Kidney (tissue), 22 donors: ENCODE measurements at places on chromosomes 4 and X. TPM values are rescaled to one million over a fixed set of nuclear protein-coding genes. Genes with fewer than 3 reads are reported as not detected.

DNA sequence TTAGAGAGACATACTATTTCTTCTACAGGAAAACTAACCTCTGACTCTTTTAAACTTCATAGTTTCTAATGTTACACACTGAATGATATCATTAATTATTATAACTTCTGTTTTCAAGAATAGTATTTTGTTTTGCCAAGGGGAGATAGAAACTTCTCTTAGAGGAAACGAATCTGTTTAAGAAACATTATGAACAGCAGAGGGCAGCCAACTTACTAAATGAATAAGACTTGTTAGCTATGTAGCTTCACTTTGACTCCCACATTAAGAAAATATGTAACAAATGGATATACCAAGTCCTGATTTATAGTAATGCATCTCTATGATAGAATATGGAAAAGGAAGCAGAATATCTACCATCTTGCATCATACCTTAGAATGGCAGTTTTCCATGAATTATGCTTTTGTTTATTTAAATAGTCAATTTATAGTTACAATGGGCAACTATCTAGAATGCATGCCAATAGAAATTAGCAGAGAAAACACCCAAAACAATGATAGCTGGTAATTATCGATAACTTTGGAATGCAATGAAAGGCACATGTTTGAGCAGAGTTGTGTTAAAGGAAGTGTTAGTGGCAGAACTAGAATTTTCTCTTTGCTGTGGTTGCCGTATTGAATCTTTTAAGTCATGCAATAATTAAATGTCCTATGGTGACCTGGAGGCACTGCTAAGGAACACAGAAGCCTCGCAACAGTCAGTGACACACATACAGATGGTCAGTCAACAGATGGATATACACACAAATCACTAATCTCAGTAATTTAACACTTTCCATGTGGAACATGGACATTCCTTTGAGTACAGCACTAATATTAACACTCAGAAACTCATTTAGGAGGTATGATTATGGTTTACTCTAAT lies 105.7 kb upstream of the PDLIM3 start:
- DNase-seq = no peak
- no peak overlapping the region for H3K4me3 ChIP-seq
- H3K27me3 ChIP-seq = no peaks in the 10 kb centered on the region
- H3K4me1 ChIP-seq = peaks cover 2% of the 10 kb centered on the region
- peaks cover 39% of the 10 kb centered on the region for H3K36me3 ChIP-seq
- no peak overlapping the region for H3K27ac ChIP-seq

- no peaks in the 10 kb centered on the region for H3K27me3 ChIP-seq
- DNase-seq = no peak
- no peak overlapping the region for H3K4me3 ChIP-seq
- no peaks in the 10 kb centered on the region for H3K4me1 ChIP-seq
- H3K27ac ChIP-seq = no peak overlapping the region
These were observed 114.1 kb downstream of the SLC10A7 start for GRCh38 chr4:146407669-146408084.

SSX1 gene
- total RNA-seq = not detected

DNA sequence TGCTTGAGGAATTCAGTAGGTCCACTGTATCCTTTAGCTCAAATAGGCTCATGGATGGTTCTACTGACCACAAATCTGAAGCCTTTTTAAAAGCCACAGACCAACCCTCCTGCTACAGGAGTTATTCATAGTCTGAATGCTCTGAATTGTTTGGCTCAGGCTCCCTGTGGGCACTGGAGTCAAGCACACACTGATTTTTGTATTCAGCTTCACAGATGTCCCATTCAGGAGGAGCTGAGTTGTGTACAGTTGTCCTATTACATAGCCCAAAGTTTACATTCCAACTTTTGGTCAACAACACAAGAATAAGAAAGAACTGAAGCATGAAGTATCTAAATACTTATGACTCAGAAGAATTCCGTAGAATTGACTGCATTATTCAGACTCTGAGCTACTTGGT lies 243.9 kb downstream of the UNC5C start:
- H3K27me3 ChIP-seq = no peaks in the 10 kb centered on the region
- no peaks in the 10 kb centered on the region for H3K36me3 ChIP-seq
- no peaks in the 10 kb centered on the region for H3K4me1 ChIP-seq
- no peak overlapping the region for H3K27ac ChIP-seq
- no peak for DNase-seq

GRCh38 chrX:83934220-83934619 lies 73.3 kb downstream of the CYLC1 start:
- no peak for DNase-seq
- no peaks in the 10 kb centered on the region for H3K27me3 ChIP-seq
- H3K36me3 ChIP-seq = no peaks in the 10 kb centered on the region
- no peak overlapping the region for H3K27ac ChIP-seq
- no peak overlapping the region for H3K4me3 ChIP-seq
- H3K4me1 ChIP-seq = no peaks in the 10 kb centered on the region

- H3K27ac ChIP-seq = no peak overlapping the region
- H3K27me3 ChIP-seq = no peaks in the 10 kb centered on the region
- H3K4me3 ChIP-seq = no peak overlapping the region
- no peaks in the 10 kb centered on the region for H3K4me1 ChIP-seq
- DNase-seq = peak; percentile 39
- H3K36me3 ChIP-seq = no peaks in the 10 kb centered on the region
These were observed 92.3 kb upstream of the SLC7A11 start for GRCh38 chr4:138334346-138335016.

GRCh38 chr4:98939892-98940298 lies 11.0 kb upstream of the EIF4E start:
- H3K4me1 ChIP-seq = no peaks in the 10 kb centered on the region
- H3K27ac ChIP-seq = no peak overlapping the region
- no peaks in the 10 kb centered on the region for H3K27me3 ChIP-seq
- H3K4me3 ChIP-seq = no peak overlapping the region

- H3K27ac ChIP-seq = no peak overlapping the region
- H3K36me3 ChIP-seq = no peaks in the 10 kb centered on the region
- DNase-seq = no peak
- no peaks in the 10 kb centered on the region for H3K27me3 ChIP-seq
- H3K4me1 ChIP-seq = no peaks in the 10 kb centered on the region
These were observed 254.6 kb downstream of the STIM2 start for GRCh38 chr4:27115221-27115620.

RNF150 gene
- total RNA-seq = 34.2 TPM

DNA sequence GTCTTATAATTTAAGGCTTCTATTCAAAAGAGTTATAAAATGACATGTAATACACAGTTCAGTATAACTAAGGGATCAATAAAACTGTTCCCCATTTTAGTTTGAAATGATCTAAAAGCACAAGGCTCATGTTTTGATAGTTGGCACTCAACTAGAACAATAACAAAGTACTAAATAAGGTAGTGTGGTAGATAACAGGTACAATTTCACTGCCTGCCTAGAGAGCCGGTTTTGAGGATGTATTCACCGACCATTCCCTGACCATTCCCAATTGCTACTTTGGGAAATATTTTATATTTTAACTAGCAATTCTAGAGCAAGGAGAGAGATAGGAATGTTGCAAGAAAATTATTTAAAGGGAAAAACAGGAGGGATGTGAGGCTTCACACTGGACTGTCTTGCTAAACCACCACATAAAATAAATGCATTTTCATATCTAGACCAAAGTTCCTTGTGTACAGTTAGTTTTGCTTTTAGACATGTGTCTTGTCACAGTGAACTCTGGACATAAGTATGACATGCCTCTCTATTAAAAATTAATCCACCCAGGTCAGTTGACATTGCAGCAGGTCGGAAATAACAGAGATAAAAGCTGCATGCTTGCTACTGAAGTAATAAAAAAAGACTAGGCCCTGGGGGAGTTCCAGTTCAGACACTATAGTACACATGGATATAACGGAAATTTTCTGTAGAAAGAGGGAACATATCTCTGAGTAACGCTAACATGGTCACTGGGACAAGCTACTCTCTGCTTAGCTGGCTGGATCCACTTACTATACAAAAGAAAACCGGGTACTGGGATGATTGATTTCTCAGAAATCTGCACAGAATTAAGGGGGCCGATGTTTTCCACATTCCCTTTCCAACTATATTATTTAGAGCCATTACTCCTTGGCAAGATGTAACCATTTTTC lies 56.3 kb upstream of the NAP1L5 start:
- H3K27ac ChIP-seq = peak overlapping the region; percentile 61
- H3K4me3 ChIP-seq = peak overlapping the region; percentile 35
- peaks cover 5% of the 10 kb centered on the region for H3K4me1 ChIP-seq
- no peaks in the 10 kb centered on the region for H3K27me3 ChIP-seq
- DNase-seq = no peak

APLN gene
- 0.31 TPM for total RNA-seq

NAP1L3 gene
- total RNA-seq = 3.8 TPM

GRCh38 chrX:153600921-153601320 lies 2.0 kb upstream of the CCNQ start:
- no peaks in the 10 kb centered on the region for H3K27me3 ChIP-seq
- no peak overlapping the region for H3K4me3 ChIP-seq
- no peak overlapping the region for H3K27ac ChIP-seq
- no peaks in the 10 kb centered on the region for H3K36me3 ChIP-seq
- no peak for DNase-seq

FABP2 gene
- not detected for total RNA-seq

C4orf51 gene
- not detected for total RNA-seq

GRCh38 chr4:123740236-123740635 lies 343.6 kb downstream of the SPRY1 start:
- no peaks in the 10 kb centered on the region for H3K27me3 ChIP-seq
- H3K4me3 ChIP-seq = no peak overlapping the region
- no peak for DNase-seq
- no peaks in the 10 kb centered on the region for H3K4me1 ChIP-seq
- no peak overlapping the region for H3K27ac ChIP-seq

SOD3 gene
- total RNA-seq = 193 TPM

DNA sequence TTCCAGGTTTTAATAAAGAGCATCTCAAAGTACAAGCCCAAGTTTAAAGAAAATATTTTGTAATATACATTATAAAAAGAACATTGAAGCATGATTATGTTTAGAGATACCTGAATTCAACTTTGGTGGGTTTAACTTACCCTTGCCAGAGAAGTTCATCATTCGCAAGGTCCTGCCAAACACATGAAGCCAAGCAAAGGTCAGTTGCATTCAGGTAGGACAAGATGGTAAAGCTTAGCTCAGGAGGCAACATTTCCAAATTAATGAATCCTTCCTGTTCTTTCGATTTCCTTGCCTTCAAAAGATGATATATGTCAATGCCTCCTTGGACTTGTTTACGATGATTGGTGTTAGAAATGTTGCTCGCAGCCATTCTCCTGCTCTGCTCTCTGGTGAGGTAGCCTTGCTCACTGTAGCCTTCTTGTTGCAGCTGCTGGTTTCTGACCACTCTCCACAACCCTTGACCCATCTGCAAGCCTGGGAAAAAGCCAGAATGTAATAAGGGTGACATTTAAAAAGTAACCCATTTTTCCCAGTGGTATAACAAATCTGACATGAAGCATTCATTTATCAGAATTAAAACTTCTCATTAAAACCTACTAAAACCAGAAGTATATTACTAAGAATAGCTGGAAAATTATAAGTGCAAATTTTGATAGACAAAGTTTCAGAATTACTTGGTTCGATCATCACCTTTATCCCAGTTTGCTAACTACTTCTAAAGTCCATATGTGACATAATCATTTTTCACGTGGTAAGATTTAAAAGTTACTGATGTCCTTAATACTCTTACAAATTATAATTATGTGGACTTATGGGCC lies 20.6 kb downstream of the FBXO8 start:
- H3K4me1 ChIP-seq = peaks cover 6% of the 10 kb centered on the region
- no peaks in the 10 kb centered on the region for H3K27me3 ChIP-seq
- no peak for DNase-seq
- no peak overlapping the region for H3K27ac ChIP-seq
- H3K4me3 ChIP-seq = no peak overlapping the region
